ENCODE measurements at places on chromosomes 3 and 15.
A peak's percentile ranks its signal among the peaks of the same experiment; 100 is the strongest.

- no peak for DNase-seq
Observed at GRCh38 chr3:197022405-197023231, 7.0 kb downstream of the MELTF start.

DNA sequence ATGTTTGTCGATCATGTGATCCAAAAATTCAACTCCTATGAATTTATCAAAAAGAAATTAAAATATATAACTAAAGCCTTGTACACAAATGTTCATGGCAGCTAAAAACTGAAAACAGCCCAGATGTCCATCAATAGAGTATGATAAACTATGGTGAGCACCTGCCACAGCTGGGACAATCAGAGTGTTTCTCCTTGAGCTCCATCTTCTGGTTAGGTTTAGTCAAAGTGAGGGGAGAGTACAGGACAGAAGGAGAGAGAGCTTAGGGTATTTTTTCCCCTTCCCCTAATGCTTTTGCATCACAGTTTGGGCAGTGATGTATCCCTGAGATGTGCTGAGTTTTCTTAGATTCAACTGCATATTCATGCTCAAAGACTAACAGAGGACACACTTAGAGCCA, 65.5 kb downstream of the FSIP1 start:
- DNase-seq = no peak

DNA sequence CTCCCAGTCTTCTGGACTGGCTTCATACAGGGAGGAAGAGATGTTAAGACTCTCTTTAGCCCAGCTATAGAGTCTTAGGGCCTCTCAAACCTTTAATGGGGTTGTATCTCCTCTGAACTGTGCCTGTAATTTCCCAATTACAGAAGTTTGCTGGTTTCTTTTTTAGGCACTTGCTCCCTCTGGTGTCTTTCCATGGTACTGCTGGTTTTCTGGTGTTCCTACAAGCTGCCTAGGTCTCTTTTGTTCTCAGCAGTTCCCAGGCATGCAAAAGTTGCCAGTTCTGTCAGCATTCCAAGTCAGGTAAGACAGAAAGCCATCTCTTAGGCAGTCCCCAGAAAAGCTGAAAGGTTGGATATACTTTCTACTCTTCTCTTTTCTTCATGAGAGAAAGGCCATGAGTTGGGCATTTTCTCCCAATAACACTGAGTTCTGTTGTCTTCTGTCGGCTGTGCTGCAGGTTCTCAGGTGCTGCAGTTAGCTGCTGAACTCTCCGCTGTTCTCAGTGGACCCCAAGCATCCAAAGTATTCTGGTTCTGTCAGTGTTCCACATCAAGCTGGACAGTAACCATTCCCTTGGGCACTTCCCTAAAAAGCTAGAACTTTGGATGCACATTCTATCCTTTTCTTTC, 54.4 kb upstream of the EHHADH start:
- DNase-seq = peak; percentile 87

GRCh38 chr3:40718209-40718608, 193.4 kb downstream of the ZNF621 start:
- no peak for DNase-seq

DNA sequence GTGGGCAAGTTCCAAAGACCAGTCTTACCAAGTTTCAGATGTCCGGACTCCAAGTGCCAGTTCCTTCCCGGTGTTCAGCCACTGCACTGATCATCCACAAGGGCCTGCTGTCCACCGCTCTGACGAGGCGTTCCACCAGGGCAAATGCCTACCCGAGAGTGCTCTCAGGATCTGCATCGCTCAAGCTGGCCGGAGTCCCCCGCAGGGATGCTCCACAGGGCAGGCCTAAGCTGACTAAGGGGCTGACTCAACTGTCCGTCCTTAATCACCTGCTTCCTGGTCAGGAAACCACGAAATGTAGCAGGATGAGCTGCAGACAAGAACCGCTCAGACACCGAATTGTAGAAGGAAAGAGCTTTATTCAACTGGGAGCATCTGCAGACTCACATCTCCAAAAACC, 341.6 kb downstream of the KCNH8 start:
- DNase-seq = peak; percentile 20

DNA sequence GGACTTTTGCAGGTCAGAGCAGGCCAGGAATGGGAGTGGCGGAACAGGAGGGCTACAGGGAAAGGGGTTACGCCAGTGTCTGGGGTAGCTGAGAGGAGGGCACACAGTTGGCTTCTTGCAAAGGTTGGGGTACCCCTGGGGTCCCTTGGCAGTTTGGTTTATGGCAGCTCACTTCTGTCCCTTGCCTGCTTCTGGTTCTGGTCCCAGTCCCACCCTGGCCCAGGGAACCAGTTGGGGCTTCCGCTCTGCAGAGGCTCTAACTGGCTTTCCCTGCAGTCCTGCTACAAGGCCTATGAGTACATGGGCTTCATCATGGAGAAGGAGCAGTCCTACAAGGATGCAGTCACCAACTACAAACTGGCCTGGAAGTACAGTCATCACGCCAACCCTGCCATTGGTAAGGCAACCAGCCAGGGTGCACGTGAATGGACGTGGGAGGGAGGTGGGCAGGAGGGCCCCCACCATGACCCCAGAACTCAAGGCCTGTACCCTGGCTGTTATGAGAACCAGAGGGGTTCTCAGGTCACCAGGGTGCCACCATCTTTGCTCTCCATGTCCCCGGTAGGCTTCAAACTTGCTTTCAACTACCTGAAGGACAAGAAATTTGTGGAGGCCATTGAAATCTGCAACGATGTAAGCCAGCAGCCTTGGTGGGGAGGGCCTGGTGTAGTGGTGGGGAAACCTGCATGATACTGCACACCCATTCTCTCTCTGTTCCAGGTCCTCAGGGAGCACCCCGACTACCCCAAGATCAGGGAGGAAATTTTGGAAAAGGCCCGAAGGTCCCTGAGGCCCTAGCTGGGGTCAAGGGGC, 15.2 kb downstream of the CSRNP1 start:
- no peak for DNase-seq

GRCh38 chr3:54917862-54918261, 10.0 kb downstream of the LRTM1 start:
- no peak for DNase-seq

- DNase-seq = no peak
Observed at GRCh38 chr3:8739757-8740504, 6.3 kb downstream of the CAV3 start.

DNA sequence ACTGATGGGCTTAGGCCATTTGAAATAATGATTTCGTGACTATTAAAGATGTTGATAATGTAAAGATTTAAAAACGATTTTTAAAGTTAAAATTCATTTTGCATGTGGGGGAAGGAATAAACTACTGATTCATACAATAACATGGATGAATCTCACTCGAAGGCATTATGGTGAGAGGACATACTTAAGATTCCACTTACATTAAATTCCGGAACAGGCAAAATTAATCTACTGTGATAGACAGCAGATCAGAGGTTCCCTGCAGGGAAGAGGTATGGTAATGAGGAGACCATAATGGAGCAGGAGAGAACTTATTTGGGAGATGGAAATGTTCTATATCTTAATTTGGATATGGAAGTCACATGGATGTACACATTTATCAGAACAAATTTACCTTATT, 28.4 kb upstream of the RAB6B start:
- no peak for DNase-seq

- DNase-seq = no peak
Observed at GRCh38 chr3:7630925-7631324, 770.0 kb downstream of the GRM7 start.

DNA sequence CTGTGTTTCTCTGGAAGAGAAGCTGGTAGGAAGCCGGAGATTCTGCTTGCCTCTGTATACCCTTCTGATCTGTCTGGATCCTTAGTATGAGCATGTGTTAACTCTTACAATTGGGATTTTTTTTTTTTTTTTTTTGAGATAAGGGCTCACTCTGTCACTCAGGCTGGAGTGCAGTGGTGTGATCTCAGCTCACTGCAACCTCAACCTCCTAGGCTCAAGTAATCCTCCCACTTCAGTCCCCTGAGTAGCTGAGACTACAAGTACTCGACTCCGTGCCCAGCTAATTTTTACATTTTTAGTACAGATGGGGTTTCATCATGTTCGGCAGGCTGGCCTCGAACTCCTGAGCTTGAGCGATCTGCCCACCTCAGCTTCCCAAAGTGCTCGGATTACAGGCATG, 44.5 kb downstream of the RPN1 start:
- no peak for DNase-seq

- DNase-seq = no peak
Observed at GRCh38 chr15:47669221-47669620, 48.1 kb upstream of the SEMA6D start.

DNA sequence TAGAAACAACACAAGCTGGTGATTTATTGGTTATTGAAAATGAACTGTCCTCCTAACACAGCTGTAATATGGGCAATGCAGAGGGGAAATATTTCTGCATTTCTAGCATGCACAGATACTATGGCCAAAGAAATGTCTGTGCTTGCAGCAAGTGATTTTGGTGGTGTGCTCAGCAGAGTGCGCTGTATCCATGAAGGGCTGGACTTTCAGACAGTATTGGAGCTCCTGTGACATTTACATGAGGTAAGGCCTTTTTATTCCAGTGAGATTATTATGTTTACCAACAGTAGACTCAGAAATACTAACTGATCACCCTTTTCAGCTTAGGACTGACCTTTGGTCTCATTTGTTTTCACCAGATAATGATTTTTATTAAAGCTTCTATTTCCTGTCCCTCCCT, 1302.6 kb upstream of the EPHA6 start:
- DNase-seq = no peak

DNA sequence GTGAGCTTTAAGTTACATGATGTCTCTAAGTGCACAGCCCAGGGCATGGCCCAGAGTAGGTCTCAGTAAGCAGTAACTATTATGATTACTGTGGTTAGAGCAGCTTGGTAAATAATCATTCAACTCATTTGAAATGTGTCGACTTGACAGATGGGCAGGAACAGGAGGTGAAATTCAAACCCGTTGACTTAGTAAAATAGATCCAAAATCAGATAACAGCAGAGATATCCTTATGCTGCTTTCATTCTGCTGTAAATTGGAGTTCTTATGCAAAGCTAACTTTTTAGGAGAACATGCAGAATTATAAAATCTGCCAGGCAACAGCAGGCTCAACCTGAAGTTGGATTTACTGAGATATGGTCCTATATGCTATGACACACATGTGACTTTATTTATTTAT, 118.7 kb upstream of the KLHL25 start:
- no peak for DNase-seq

- no peak for DNase-seq
Observed at GRCh38 chr3:191997579-191998268, 536.8 kb downstream of the PYDC2 start.

GRCh38 chr3:159443266-159443665, 545.4 kb upstream of the IL12A start:
- no peak for DNase-seq

DNA sequence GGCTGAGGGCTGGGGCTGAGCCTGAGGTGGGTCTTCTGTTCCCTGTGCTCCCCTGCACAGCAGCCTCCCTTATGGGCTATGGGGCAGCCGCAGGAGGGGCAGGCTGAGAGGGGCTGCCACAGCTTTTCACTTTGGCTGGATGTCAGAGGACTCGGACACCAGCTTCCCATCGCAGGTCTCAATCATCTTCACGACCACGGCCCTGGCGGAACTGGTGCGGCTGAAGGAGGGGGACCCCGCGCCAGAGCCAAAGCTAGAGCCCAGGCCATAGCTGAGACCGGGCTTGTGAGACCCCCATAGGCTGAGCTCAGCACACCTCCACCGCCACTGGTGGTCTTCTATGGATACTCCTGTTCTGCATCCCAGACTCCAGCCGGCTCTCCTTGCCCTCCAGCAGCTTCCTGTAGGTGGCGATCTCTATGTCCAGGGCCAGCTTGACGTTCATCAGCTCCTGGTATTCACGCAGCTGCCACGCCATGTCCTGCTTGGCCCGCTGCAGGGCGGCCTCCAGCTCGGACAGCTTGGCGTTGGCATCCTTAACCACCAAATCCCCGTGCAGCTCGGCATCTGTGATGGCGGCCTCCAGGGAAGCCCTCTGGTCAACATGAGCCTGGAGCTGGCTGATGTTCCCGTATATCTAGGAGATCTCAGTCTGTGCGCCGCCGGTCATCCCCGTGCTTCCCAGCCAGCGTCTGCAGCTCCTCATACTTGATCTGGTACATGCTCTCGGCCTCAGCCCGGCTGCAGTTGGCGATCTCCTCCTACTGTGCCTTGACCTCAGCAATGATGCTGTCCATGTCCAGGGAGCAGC, 181.7 kb upstream of the SYNPR start:
- no peak for DNase-seq

- DNase-seq = peak; percentile 74
Observed at GRCh38 chr15:73560501-73561117, 72.6 kb downstream of the NPTN start.

GRCh38 chr3:139129892-139130291, 85.2 kb upstream of the PRR23C start:
- no peak for DNase-seq

DNA sequence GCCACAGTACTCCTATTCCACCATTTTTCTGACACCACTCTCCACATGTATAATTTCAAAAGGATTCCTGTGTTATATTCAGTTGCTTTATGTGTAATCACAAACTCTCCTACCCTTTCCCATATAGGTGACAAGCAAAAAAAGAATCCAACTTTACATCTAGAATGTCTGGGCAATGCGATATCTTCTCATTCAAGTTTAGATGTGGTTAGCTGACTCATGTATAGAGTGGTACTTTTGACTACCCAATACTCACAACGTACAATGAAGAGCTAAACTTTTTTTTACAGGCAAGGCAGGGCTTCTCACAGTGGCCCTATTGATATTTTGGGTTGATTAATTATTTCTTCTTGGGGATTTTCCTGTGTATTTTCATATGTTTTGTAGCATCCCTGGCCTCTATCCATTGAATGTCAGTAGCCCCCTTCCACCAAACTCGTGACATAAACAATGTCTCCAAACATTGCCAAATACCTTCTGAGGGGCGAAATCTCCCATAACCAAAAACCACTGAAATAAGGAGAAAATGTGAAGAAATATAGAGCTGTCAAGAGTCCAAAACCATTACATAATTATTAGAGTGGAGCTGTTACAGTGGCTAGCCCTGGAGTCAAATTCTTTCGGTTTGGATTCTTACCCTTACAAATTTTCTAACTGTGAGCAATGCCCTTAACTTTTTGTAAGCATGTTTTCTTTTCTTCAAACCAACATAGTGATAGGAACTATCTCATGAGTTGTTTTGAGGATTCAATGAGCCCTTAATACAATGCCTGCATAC, 342.6 kb downstream of the NSUN3 start:
- DNase-seq = no peak

- no peak for DNase-seq
Observed at GRCh38 chr3:179972881-179973423, 63.8 kb downstream of the PEX5L start.

GRCh38 chr3:56753206-56753820, 48.4 kb downstream of the ARHGEF3 start:
- peak; percentile 7 for DNase-seq

DNA sequence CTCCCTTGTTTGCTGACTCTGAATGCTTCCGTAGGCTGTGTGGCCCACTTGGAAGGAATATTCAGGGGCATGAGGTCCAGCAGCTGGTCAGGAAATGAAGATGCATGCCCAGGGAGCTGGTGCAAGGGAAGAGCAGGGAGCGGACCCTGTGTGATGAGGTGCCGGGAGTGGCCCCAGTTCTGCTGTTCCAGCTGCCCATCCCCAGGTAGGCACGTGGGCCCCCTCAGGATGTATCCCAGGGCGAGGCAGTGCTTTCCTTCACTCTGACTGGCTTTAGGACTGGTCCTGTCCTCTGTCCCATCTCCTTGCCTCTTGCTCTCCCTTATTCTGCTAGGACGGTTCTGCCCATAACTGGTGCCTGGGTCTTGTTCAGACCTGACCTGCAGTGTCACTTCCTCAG, 1.1 kb upstream of the FAM3D start:
- no peak for DNase-seq

GRCh38 chr3:128226795-128227395, 73.6 kb downstream of the EEFSEC start:
- DNase-seq = no peak

Data from Kasumi-1 (cell line).